Muscle of leg (tissue), 16 donors: ENCODE measurements at places on chromosomes 3 and 15. TPM values are rescaled to one million over a fixed set of nuclear protein-coding genes. Genes with fewer than 3 reads are reported as not detected.

GRCh38 chr15:48559285-48559684 is 86.2 kb downstream of the FBN1 start:
- H3K27me3 ChIP-seq = no peaks in the 10 kb centered on the region
- H3K4me3 ChIP-seq = no peak overlapping the region
- H3K4me1 ChIP-seq = peaks cover 15% of the 10 kb centered on the region
- H3K36me3 ChIP-seq = no peaks in the 10 kb centered on the region
- DNase-seq = peak; percentile 93
- H3K27ac ChIP-seq = peak overlapping the region; percentile 87

DNA sequence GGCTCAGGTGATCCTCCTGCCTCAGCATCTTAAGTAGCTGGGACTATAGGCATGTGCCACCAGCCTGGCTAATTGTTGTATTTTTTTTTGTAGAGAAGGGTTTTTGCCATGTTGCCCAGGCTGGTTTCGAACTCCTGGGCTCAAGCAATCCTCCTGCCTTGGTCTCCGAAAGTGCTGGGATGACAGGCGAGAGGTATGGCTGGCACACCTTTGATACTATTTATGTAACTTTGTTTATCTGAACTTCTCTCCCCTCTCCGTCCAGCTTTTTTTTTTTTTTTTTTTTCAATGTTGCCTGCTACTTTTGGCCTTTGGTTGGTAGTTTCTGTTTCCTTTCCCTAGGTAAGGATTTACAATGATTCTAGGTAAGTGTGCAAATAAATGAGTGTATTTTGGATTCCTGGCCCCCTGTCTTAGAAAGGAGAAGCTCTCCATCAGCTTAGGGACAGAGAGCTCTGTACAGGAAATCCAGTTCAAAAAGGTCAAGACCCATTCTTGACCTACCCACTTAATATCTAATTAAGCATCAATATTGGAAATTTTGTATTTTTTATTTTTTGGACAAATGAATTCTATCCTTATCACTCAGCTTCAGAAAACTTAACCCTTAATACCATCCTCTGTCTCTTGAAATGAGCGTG is 6.8 kb downstream of the ARL6IP5 start:
- DNase-seq = no peak
- peaks cover 23% of the 10 kb centered on the region for H3K4me1 ChIP-seq
- H3K4me3 ChIP-seq = no peak overlapping the region
- H3K36me3 ChIP-seq = peaks cover 21% of the 10 kb centered on the region
- H3K27me3 ChIP-seq = no peaks in the 10 kb centered on the region
- no peak overlapping the region for H3K27ac ChIP-seq

DNA sequence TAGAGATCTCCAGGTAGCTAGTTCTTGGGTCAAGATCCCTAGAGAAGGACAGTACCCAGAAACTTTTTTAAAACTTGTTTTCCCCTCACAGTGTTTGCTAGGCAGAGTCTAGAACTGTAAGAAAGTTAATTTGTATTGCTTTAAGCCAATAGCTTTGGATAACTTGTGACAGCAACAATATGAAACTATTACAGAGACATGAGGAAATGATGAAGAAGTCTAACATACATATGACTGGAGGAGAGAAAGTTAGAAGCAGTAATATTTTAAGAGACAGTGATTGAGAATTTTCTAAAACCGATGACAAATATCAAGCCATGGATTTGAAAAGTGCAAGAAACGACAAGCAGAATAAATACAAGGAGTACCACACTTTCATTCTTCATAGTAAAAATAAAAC is 10.0 kb downstream of the HMG20A start:
- no peak overlapping the region for H3K27ac ChIP-seq
- no peaks in the 10 kb centered on the region for H3K4me1 ChIP-seq

The CLRN1 gene
- total RNA-seq = 0.18 TPM

The LRRC34 gene
- 4.3 TPM for total RNA-seq

GRCh38 chr3:164458986-164459385 is 619.3 kb downstream of the SI start:
- H3K4me3 ChIP-seq = no peak overlapping the region
- H3K36me3 ChIP-seq = no peaks in the 10 kb centered on the region
- DNase-seq = no peak
- no peaks in the 10 kb centered on the region for H3K4me1 ChIP-seq

The GXYLT2 gene
- total RNA-seq = 39.1 TPM

The SCAANT1 gene
- not detected for total RNA-seq

GRCh38 chr3:49454898-49455681 is 15.0 kb upstream of the DAG1 start:
- no peaks in the 10 kb centered on the region for H3K27me3 ChIP-seq
- H3K4me1 ChIP-seq = peaks cover 61% of the 10 kb centered on the region
- no peaks in the 10 kb centered on the region for H3K36me3 ChIP-seq
- peak; percentile 86 for DNase-seq
- no peak overlapping the region for H3K4me3 ChIP-seq

The PPCDC gene
- total RNA-seq = 8.0 TPM

The GRK7 gene
- total RNA-seq = 0.04 TPM

The C3orf49 gene
- not detected for total RNA-seq

The CYP1A2 gene
- total RNA-seq = not detected

DNA sequence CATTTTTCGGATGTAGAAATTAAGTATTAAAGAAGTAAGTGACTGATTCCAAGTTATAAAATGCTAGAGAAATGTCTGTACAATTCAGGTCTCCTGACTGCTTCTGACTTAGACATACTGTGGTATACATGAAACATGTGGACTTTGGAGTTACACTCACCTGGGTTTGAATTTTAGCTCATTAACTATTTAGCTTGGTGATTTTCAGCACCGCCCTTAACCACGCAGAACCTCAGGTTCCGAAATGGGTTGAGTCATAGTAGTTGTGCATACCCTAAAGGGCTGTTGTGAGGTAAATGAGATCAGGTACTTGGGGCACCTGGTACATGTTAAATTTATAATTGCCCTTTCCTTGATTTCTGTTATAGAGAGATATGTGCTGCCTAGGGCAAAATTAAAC is 32.9 kb upstream of the UTS2B start:
- no peak overlapping the region for H3K4me3 ChIP-seq
- H3K27me3 ChIP-seq = no peaks in the 10 kb centered on the region
- H3K36me3 ChIP-seq = peaks cover 25% of the 10 kb centered on the region
- H3K4me1 ChIP-seq = no peaks in the 10 kb centered on the region

GRCh38 chr3:18489939-18490338 is 64.8 kb upstream of the SATB1 start:
- no peak overlapping the region for H3K27ac ChIP-seq
- H3K36me3 ChIP-seq = no peaks in the 10 kb centered on the region
- no peaks in the 10 kb centered on the region for H3K27me3 ChIP-seq
- H3K4me3 ChIP-seq = no peak overlapping the region
- H3K4me1 ChIP-seq = no peaks in the 10 kb centered on the region

DNA sequence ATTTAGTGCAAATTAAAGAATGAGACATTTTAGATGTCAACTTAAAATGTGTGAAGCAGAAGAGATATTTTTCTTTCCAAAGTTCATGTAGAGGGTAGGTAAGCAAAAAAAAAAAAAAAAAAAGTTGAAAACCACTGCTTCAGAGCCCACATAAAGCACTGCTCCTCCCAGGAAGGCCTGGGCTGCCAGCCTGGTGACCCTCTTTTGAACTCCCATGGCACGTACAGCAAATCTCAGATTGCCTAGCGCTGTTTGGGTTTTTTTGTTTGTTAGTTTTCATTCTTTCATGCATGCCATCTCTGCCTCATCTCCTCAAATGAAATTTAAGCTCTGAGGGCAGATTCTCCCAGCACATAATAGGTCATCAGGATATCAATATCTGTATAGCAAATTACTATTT is 120.1 kb downstream of the SRGAP3 start:
- no peak for DNase-seq
- no peak overlapping the region for H3K4me3 ChIP-seq
- peaks cover 24% of the 10 kb centered on the region for H3K4me1 ChIP-seq
- H3K36me3 ChIP-seq = no peaks in the 10 kb centered on the region
- no peaks in the 10 kb centered on the region for H3K27me3 ChIP-seq

The GOLGA8J gene
- 0.09 TPM for total RNA-seq

The UBAP1L gene
- 2.6 TPM for total RNA-seq

The ITIH1 gene
- 0.22 TPM for total RNA-seq

DNA sequence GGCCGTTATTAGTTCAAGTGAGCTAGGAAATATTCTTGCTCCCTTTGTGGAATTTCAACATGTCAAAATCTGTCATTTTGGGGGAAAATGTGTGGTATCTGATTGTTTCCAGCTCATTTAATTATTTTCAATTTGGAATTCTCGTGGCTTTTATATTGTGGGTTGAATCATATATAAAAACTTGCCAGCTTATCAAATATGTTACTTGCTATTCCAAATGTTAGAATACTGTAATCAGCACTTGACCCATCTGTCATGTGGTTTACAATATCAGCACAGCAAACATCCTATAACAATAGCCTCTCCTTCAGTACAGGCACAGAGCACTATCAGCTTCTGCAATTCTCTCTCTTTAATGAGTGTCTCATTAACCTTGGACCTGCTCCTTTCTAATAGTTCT is 130.2 kb upstream of the FEZF2 start:
- no peaks in the 10 kb centered on the region for H3K27me3 ChIP-seq
- DNase-seq = no peak
- H3K27ac ChIP-seq = no peak overlapping the region
- H3K4me1 ChIP-seq = no peaks in the 10 kb centered on the region
- no peak overlapping the region for H3K4me3 ChIP-seq

DNA sequence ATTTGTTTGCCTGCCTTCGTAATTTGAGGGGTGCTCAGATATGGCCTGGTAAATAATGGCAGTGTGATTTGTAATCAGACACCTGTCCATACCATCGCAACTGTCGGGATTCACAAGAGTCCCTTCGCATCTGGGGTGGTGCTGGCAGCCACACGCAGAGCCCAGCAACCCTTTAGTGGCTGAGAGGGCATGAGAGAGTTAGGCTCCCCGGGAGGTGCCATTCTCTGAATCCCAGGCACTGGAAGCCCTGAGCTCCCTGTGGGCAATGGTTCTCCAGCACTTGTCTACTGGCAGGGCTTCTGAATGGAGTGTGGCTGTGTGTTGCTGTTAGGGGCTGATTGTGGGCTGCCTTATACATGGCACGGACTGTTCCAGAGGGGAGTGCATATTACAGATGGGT is 230.1 kb downstream of the EBLN2 start:
- no peak overlapping the region for H3K4me3 ChIP-seq
- H3K27me3 ChIP-seq = peaks cover 5% of the 10 kb centered on the region
- H3K4me1 ChIP-seq = peaks cover 4% of the 10 kb centered on the region
- H3K27ac ChIP-seq = no peak overlapping the region
- no peaks in the 10 kb centered on the region for H3K36me3 ChIP-seq
- no peak for DNase-seq

DNA sequence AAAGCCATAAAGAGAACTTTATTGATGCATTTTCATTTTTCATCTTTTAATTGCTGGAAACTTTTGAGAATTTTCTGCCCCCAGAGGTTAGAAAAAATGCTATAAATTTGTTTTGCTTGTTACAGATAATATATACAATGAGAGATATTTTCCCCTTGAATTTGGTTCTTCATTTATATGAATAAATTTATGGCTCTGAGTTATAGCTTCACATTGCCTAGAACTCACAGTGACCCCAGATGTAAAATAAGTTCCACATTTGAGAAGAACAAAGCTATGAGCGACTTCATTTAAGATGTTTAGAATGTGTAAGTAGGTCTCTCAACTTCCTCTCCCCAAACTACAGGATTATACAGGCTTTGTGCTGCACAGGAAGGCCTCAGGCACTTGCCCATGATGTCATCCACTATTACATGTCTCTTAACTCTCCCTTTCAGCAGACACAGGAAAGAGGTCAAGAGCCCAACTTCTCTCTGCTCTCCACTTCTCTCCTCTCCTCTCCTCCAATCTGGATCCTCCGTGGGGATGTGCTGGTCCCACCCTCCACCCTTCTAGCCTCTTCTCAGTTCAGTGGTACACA is 92.8 kb downstream of the DUT start:
- DNase-seq = no peak
- H3K4me1 ChIP-seq = no peaks in the 10 kb centered on the region
- H3K27ac ChIP-seq = no peak overlapping the region
- H3K4me3 ChIP-seq = no peak overlapping the region
- H3K36me3 ChIP-seq = peaks cover 71% of the 10 kb centered on the region

- no peak for DNase-seq
- H3K36me3 ChIP-seq = no peaks in the 10 kb centered on the region
- H3K4me3 ChIP-seq = no peak overlapping the region
- H3K27ac ChIP-seq = no peak overlapping the region
- no peaks in the 10 kb centered on the region for H3K4me1 ChIP-seq
Observed at GRCh38 chr3:125220183-125220582, 7.6 kb upstream of the SLC12A8 start.

The PDZRN3 gene
- 57.1 TPM for total RNA-seq

- H3K4me1 ChIP-seq = peaks cover 4% of the 10 kb centered on the region
- DNase-seq = peak; percentile 47
- H3K36me3 ChIP-seq = no peaks in the 10 kb centered on the region
- H3K27me3 ChIP-seq = no peaks in the 10 kb centered on the region
- no peak overlapping the region for H3K4me3 ChIP-seq
- H3K27ac ChIP-seq = no peak overlapping the region
Observed at GRCh38 chr15:39230205-39230907, 350.5 kb upstream of the THBS1 start.

DNA sequence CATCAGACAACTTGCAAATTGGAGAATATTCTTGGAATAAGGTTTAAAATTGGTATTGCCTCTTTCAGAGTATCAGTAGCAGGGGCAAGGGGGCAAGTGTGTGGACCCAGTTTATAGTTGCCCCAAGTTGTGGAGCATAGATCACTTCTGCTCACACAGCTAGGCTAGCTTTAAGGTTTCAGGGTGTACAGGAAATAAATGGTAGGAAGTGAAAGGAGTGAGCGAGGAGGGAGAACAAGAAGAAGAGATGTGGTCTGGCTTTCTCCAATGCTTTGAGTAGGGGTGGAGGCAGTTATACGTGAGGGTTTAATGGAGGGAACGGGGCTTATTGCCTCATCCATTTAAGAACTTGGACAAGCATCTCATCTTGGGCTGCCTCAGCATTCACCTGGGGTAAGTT is 290.0 kb upstream of the CFAP20DC start:
- no peak overlapping the region for H3K27ac ChIP-seq
- no peak overlapping the region for H3K4me3 ChIP-seq
- H3K4me1 ChIP-seq = peaks cover 12% of the 10 kb centered on the region
- H3K27me3 ChIP-seq = no peaks in the 10 kb centered on the region
- no peak for DNase-seq

The CCK gene
- 10.3 TPM for total RNA-seq

- no peaks in the 10 kb centered on the region for H3K27me3 ChIP-seq
- H3K4me3 ChIP-seq = no peak overlapping the region
- peaks cover 8% of the 10 kb centered on the region for H3K36me3 ChIP-seq
- H3K27ac ChIP-seq = no peak overlapping the region
- no peaks in the 10 kb centered on the region for H3K4me1 ChIP-seq
Observed at GRCh38 chr3:143548393-143548792, 299.9 kb downstream of the SLC9A9 start.

The RPL32 gene
- total RNA-seq = 4,199 TPM

GRCh38 chr3:51502562-51502910 is 2.7 kb upstream of the DCAF1 start:
- no peak overlapping the region for H3K27ac ChIP-seq
- H3K36me3 ChIP-seq = no peaks in the 10 kb centered on the region
- no peaks in the 10 kb centered on the region for H3K4me1 ChIP-seq
- peak; percentile 10 for DNase-seq
- H3K4me3 ChIP-seq = no peak overlapping the region
- H3K27me3 ChIP-seq = no peaks in the 10 kb centered on the region
